Activated T-cell treated with anti-CD3 and anti-CD28 coated beads, Interleukin-2, amount 50 U/mL, for 72 hours (primary cell): ENCODE measurements at places on chromosomes 5 and 9.

- DNase-seq, result no peak
Observed at GRCh38 chr9:70297141-70297540, 38.4 kb downstream of the SMC5 start.

- DNase-seq, result no peak
Observed at GRCh38 chr5:14077501-14077900, 65.6 kb upstream of the TRIO start.

- DNase-seq, result no peak
Observed at GRCh38 chr5:147310059-147310704, 75.4 kb downstream of the STK32A start.

DNA sequence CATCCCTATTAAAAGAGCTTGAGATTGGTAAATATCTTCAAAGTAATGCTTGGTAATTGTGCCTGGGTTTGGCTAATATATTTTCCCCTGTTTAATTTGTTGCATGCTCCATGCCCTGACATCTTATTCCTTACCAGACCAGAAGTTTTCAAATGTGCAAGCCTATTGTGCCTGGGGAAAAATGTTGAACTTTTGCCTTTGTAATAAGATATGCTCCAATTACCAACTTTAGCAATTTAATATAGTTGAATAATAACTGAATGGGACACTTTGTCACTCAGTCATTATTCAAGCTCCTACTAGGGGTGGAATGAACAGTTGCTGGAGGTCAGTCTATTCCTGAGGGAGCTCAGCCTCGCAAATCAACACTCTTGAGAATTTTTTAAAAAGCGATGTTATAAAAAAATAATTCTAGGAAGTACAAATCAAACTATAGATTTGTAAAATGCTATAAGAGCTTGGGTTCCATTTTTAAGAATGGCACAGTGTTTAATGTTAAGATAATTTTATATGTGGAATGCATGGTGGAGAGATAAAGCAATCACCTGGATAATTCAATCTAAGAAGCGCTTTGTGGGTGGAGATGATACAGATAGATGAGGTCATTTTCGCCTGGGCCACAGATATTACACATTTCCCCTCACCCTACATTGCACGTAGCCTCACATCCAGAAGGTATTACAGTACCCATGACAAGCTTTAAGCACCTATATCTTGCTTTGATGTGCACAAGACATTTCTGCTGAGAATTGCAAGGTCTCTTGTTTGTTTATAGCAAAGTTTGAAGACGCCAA is 231.8 kb downstream of the PIK3R1 start:
- no peak for DNase-seq

DNA sequence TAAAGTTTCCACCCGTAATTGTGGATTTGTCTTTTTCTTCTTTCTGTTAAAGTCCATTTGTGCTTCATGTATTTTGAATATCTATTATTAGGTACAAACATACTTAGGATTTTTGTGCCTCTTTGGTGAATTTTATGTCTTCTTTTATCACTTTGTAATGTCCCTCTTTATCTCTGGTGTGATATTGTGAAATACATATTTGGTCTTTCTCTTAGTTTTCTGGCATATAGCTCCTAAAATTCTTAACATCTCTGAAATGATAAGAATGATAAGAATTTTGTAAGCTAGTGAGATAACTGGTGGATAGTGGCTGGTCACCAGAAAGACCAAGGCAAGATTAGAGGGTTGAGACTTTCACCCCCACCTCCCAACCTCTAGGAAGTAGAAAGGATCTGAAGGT is 111.1 kb downstream of the KCTD16 start:
- no peak for DNase-seq

- no peak for DNase-seq
Observed at GRCh38 chr9:91986248-91986647, 36.2 kb upstream of the ROR2 start.

GRCh38 chr5:37717613-37718431 is 122.0 kb downstream of the GDNF start:
- no peak for DNase-seq
